HuH-7.5 (cell line): ENCODE measurements at places on chromosomes 7 and 10.

DNA sequence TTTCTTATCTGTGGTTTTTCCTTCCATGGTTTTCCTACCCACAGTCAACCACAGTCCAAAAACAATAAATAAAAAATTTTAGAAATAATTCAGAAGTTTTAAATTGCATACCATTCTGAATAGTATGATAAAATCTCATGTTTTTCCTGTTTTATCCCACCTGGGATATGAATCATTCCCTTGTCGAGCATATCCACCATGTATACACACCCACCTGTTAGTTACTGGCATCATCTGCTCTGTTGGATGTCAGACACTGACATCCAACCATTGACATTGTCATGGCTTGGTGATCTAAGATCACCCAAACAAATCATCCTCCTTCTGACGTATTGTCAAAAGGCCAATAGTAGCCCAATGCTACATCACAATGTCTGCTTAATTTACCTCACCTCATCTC, 749.8 kb downstream of the TNS3 start:
- DNase-seq: no peak

- no peak for DNase-seq
These were observed 13.0 kb upstream of the WIPI2 start for GRCh38 chr7:5177060-5177459.

GRCh38 chr7:132100981-132101380, 475.3 kb downstream of the PLXNA4 start:
- no peak for DNase-seq

- DNase-seq: peak; percentile 83
These were observed 598 bp downstream of the MMS19 start for GRCh38 chr10:97497572-97498075.

GRCh38 chr7:116546054-116546453, 21.2 kb downstream of the CAV1 start:
- DNase-seq: no peak
